NCI-H446 treated with DMSO at 0.1 percent for 48 hours (cell line): ENCODE measurements at places on chromosomes 5 and 9.

DNA sequence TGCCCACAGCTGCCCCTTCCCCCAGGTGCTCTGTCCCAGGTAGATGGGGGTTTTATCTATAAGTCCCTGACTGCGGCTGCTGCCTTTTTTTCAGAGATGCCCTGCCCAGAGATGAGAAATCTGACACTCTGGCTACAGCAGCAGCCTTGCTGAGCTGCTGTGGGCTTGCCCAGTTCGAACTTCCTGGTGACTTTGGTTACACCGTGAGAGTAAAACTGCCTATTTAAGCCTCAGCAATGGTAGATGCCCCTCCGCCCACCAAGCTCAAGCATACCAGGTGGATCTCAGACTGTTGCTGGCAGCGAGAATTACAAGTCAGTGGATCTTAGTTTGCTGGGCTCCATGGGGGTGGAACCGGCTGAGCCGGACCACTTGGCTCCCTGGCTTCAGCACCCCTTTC is 56.8 kb downstream of the MINAR2 start:
- DNase-seq = no peak

GRCh38 chr9:136087741-136088480 is 7.2 kb downstream of the NACC2 start:
- no peak for DNase-seq

- no peak for DNase-seq
Measured at GRCh38 chr9:71766663-71767062, 1.6 kb downstream of the CEMIP2 start.

GRCh38 chr5:150035139-150035895 is 34.8 kb downstream of the HMGXB3 start:
- DNase-seq = no peak

DNA sequence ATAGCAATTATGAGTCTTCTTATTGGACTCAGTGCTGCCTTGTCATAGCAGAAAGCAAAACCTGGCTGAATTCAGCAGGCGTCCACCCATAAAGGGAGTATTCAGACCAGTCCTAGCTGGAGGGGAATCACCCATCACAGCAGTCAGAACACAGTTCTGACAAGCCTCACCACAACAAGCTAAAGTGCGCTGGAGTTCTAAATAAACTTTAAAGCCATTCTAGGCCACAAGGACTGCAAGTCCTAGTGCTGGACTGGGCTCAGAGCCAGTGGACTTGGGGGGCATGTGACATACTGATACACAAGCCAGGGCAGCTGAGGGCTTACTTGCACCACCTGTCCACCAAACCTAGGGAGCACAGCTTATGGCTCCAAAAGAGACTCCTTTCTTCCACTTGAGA is 115.3 kb upstream of the PCSK5 start:
- DNase-seq = no peak

DNA sequence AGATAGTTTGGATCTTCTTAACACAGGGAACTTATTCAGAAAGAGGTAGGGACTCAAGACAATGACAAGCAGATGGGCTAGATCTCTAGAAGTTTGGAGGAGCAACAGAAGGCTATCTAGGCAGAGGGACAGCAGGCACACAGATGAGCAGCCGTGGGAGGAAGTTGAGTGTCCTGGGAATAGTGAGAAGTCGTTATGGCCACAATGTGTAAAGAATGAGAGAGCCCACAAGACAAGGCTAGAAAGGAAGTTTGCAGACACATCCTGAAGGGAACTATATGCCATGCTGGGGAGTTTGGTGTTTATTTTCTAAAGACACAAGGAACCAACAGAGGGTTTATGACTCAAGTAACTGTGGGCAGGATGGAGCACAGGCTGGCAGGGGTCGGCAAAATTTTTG is 160.6 kb downstream of the PALM2AKAP2 start:
- no peak for DNase-seq

DNA sequence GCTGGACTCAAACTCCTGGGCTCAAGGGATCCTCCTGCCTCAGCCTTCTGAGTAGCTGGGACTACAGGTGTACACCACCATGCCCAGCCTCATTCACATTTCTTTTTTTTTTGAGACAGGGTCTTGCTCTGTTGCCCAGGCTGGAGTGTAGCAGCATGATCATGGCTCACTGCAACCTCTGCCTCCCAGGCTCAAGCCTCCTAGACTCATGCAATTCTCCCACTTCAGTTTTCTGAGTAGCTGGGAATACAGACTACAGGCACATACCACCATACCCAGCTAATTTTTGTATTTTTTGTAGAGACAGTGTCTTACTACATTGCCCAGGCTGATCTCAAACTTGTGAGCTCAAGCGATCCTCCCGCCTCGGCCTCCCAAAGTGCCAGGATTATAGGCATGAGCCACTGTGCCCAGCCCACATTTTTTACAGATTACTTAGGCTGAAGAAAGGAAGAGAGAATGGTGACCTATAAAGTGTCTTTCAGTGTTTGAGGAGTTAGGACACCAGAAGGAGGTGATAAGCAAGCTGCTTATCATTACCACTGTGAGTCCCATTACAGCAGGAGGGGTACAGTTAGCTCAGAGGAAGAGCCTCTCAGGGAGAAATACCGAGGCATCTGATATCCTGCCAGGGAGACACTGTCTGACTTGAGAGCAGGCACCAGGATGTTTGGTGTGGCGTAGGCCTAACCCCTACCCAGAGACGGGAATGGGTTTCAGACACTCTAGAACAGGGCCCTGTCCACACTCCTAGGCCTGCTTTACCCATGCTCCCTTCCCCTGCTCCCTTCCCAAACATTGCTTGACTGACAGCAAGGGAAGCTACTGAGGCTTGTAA is 9.7 kb downstream of the FAXDC2 start:
- no peak for DNase-seq

- no peak for DNase-seq
Measured at GRCh38 chr5:40521108-40521785, 158.5 kb upstream of the PTGER4 start.

DNA sequence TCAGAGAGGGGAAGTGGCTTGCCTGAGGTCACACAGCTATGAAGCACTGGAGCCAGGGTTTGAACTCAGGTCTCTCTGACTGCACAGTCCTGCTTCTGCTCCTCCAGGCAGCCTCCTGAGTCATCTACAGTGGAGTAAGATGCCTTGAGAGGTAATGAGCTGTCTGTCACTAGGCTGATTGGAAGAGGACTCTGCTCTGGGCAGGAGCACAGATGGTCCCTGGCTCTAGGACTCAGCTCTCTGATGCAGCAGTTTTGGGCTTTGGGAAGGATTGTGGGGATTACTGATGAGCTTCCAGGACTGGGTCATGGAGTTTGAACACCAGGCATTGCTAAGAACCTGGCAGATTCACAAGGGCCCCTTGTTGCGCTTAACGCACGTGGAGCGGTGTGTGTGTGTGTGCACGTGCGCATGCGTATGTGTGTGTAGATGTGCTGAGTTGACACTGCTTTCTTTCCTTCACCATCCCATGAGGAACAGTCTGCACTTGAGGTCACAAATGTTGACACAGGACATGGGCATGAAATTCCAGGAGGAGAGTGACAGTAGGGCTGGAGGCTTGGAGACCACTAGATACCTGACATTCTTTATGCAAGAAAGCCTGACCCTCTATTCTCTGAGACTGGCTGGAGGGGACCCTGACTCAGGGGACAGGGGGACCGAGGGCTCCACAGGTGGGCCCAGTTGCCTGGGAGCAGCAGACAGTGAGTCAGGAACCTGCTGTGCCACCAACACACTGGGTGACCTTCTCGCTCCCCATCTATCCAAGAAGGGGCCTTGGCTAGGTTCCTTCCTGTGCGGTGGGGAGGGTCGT is 170.5 kb downstream of the RGS3 start:
- no peak for DNase-seq

- DNase-seq = no peak
Measured at GRCh38 chr5:65903581-65903980, 22.8 kb upstream of the ERBIN start.

DNA sequence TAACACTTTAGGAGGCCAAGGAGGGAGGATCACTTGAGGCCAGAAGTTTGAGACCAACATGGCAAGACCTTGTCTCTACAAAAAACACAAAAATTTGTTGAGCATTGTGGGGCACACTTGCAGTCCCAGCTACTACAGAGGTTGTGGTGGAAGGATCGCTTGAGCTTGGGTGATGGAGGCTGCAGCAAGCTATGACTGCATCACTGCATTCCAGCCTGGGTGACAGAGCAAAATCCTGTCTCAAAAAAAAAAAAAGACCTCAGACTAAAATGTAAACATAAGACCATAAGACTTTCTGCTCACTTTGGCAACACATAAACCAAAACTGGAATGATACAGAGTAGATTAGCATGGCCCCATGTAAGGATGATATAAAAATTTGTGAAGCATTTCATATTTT is 24.6 kb upstream of the NANS start:
- no peak for DNase-seq

DNA sequence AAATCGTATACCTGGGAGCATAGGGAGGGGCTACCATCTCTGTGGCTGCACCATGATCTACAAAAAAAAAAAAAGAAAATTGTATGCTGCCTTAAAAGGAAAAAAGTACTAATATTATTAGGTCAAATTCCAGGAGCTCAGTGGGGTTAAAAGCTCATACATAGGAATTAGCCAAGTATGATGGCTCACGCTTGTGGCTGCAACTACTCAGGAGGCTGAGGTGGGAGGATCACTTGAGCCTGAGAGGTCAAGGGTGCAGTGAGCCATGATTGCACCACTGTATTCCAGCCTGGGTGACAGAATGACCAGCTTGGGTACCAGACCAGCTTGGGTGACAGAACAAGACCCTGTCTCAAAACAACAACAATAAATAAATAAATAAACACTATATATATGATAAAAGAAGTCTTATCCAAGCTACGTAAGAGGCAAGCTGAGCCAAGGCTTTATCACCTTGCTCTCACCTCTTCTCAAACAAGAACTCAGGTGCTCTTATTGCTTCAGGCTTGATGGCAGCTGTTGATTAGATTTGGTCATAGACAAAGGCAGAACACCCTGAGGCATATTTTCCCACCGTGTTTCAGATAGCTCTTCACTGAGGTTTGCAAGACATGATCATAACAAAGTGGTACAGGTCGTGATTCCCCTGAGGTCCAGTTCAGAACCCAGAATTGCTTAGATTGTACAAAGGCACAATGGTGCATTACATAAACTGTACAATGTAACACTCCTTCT is 3.3 kb upstream of the FBXW11 start:
- DNase-seq = no peak

DNA sequence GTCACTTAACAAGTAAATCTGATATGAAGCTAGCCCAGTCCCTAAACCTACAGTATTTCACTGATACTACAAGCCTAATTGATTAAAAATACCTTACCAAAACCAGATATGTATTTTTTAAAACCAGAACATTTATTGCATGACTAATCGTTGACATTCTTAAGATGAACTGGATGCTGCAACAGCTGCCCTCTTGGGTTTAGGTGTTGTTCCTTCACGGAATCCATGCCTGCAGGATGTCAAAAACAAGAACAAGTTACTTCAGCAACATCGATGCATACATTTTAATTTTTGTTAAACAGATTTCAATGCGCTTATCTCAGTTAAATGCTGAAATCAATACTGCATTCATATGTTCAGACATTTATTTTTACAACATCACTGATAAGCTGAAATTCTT is 2.7 kb downstream of the RPL37 start:
- no peak for DNase-seq

DNA sequence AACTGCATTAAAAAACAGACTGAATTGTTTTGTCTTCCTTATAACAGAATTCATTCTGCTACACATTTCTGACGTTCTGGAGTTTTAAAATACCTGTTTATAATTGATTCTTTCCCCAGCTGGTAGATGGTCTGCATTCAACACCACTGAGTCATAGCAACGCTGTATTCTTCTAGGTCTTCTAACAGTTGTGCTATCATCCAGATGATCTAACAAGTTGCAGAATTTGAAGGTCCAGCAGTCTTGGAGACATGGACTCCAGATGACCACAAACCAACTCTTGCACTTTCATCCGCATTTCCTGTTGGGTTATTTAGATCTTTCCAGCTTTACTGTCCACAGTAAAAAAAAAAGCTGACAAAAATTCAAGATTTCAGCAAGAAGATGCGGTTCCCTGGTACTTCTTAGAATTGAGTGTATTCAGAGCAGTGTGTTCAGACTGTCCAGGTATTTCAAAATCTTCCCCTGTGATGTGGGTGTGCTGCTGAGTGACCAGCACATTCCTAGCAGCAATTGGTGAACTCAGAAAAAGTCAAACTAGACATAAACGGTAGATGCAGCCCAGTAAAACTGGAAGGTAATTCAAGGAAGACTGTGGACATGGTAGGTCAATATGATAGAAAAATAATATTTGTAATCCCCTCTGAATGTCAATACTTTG is 50.2 kb downstream of the CSNK1A1 start:
- no peak for DNase-seq

GRCh38 chr5:172956936-172957335 is 2.3 kb upstream of the RPL26L1 start:
- DNase-seq = no peak

- no peak for DNase-seq
Measured at GRCh38 chr5:82476155-82476554, 198.0 kb upstream of the RPS23 start.

GRCh38 chr9:4850603-4851310 is 58.0 kb downstream of the RCL1 start:
- DNase-seq = no peak

- DNase-seq = no peak
Measured at GRCh38 chr5:159858871-159859270, 57.4 kb upstream of the ADRA1B start.

DNA sequence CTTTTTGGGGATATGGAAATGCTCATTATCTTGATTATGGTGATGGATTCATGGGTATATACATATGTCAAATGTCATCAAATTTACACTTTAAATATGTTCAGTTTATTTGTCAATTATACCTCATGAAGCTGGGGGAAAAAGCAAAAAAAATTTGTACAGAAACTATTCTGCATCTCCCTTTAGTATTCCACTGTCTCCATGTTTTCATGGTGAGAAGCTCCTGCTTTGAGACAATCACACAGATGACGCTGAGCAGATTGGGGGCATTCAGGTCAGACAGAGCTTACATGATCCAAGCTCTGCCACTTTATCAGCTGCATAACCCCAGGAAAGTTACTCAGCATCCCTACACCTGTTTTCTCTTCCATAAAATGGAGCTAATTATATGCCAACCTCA is 101.5 kb downstream of the PLPPR1 start:
- DNase-seq = no peak
